ENCODE measurements at places on chromosomes 7 and 10.

- no peak for DNase-seq
These were observed 11.9 kb downstream of the COBL start for GRCh38 chr7:51304729-51305128.

- no peak for DNase-seq
These were observed 135.4 kb downstream of the ST7 start for GRCh38 chr7:117088623-117089194.

GRCh38 chr10:103712898-103713498 lies 142.4 kb downstream of the SH3PXD2A start:
- peak; percentile 83 for DNase-seq

GRCh38 chr7:50069613-50070012 lies 23.4 kb downstream of the ZPBP start:
- no peak for DNase-seq

- no peak for DNase-seq
These were observed 30.1 kb upstream of the KCNMA1 start for GRCh38 chr10:77667426-77668324.

DNA sequence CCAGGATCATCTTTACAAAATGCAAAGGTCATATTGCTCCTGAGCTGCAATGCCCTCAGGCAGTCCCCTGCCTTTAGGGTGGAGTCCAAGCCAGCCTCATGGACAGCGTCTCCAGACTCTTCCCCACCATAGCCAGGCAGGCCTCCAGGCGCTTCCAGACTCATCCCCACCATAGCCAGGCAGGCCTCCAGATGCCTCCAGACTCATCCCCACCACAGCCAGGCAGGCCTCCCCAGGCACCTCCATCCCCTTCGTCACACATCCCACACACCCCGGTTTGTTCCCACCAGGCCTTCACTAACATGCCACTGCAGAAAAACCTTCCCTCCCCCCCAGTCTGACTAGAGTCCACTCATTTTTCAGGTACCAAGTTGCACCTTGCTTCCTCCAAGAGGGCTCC lies 70.1 kb downstream of the PTPRN2 start:
- no peak for DNase-seq

DNA sequence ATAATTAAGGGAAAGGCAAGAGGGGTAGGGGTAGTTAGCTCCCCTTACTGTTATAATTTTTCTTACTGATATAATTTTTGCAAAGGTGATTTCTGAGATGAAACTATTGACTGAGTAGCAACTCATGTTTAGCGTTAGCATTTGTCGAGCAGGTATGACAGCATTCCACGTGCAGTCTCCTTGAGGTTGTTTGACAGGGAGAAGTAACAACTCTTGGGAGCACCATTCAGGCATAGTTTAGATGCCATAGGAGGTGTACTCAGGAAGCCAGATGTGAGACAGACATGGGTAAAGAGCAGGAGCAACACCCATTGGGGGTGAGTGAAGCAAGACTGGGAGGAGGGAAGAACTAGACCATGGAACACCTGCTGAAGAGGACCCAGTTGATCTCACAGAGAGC lies 96.6 kb upstream of the KLF6 start:
- no peak for DNase-seq

GRCh38 chr7:45066409-45066808 lies 22.4 kb downstream of the NACAD start:
- no peak for DNase-seq

DNA sequence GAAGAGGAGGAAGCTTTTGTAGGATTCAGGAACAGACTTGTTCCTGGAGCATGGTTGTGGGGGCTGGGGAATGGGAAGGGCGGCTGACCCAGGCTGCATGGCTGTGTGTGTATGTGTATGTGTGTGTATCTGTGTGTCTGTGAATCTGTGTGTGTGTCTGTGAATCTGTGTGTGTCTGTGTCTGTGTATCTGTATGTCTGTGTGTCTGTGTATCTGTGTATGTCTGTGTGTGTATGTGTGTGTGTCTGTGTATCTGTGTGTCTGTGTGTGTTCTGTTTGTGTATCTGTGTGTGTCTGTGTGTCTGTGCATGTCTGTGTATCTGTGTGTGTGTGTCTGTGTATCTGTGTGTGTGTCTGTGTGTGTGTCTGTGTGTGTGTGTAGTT lies 6.6 kb upstream of the STX1A start:
- no peak for DNase-seq

DNA sequence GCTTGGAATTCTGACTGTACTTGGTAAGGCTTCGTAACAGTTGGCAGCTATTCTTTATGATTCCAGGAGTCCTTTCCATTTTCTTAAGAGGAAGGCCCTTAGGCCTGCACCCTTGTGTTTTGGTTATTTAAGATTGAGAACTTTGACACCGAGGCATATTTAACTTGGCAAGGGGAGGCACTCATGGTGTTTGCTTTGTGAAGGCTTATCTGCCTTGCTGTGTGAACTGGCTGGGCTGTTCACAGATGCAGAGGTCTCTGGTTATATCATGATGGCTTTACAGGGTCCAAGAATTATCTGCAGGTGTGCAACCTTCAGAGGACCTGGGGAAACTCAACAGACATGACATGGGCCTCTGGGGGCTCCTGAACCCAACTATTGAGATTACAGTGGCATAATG lies 833 bp upstream of the PNLIPRP1 start:
- no peak for DNase-seq

- no peak for DNase-seq
These were observed 52.6 kb upstream of the CYP2C8 start for GRCh38 chr10:95121904-95122303.

GRCh38 chr7:86969865-86970264 lies 89.6 kb downstream of the ELAPOR2 start:
- DNase-seq, result no peak

DNA sequence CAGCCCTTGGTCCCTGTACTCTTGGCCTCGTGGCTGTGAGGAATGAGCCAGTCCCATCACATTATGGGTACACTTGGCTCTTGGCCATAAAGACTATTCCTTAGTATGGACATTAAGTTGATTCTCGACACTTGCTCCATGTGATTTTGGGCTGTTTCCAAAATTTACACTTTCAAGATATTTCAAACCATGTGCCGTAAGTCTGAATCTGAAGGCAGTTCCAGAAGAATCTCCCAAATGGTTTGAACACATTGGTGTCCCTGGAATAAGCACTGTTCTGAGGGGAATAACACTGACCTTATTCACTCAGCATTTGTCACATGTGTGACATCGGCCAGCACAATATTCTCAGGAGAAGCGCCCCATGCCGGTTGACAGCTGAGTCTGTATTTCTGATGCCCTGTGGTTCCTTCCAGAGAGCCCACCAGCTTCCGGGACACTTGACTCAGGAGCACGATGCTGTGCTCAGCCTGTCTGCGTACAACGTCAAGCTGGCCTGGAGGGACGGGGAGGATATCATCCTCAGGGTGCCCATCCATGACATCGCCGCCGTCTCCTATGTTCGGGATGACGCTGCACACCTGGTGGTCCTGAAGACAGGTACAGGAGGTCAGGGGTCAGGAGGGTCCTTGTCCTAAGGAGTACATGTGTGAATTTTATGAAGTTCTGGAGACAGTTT lies 24.6 kb downstream of the NACAD start:
- no peak for DNase-seq

DNA sequence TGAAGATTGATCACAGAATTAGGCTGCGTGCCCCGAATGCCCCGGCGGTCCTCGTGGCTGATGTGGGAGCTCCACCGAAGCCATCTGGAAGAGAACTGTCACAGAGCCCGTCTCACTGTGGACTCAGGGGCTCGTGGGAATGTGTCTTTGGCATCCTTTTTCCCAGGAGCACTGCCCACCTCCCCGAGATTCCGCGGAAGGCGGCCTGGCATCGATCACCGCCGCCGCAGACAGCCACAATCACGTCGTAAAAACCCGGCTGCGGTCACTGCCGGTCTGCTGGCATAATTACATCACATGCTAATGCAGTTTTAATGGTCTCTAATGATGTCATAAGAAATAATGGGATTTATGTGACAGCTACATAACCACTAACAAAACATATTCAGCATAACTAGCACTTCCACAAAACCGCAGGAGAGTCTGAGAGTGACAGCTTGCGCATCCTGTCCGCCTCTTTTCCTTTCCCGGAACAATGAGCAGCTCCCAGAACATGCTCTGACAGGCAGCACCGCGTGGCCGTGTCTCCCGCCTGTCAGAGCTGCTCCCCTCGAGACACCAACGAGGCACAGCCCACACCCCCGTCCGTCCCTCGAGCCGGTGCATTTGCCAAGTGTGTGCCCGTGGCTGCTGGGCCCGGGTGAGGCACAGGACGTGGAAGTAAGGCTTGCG lies 490.0 kb downstream of the PTPRN2 start:
- peak; percentile 1 for DNase-seq

DNA sequence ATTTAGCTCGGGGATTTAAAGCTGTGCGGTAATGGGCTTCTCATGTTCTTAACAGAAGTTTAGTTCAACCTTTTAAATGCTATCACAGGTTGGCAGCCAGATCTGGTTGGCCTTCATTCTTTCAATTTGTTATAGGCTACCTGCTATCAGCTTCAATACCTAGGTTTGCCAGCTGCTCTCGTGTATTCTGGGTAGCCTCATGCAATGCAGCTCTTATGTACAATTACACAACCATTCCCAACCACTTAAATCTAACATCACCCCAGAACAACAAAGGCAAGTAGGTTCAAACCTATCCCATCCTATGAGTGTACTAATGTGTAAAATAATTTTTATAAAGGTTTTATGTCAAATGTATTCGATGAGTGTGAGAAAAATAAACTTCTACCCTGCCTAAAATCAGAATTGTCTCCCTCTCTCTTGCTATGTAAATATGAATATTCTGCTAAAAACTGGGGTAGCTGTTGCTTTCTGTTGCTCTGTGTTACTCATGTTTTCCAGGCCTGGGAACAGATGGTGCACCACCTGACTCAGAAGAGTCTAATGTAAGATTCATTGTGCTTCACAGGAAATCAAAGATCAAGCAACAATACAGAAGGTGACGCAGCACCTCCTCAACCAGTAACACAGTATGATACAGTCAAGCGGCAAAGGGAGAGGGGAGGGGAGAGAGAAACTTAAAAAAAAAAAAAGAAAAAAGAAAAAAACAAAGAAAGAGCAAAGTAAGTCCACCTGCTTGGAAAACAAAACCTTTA lies 188.6 kb downstream of the ETV1 start:
- peak; percentile 95 for DNase-seq

DNA sequence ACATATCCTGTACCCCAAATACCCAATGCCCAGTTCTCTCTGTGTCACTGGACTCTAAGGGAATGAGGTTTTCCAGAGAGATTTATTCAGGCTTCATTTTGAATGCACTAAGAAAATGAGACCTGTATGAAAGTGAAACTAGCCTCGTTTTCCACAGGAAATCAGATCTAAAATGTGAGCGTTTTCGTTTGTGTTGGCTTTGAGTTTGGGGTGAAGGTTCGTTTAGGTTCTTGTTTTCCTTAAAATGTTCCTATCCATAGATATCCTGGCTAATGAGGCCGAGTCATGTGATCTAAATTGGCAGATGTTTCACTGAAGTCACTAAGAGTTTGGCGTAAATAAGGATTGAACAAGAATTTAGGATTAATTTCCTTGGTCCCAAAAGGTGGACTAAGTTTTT lies 90.9 kb upstream of the BMPER start:
- peak; percentile 39 for DNase-seq

GRCh38 chr7:107712025-107712424 lies 31.9 kb upstream of the CBLL1 start:
- peak; percentile 25 for DNase-seq

GRCh38 chr10:97207756-97208346 lies 22.1 kb upstream of the SLIT1 start:
- DNase-seq, result no peak

DNA sequence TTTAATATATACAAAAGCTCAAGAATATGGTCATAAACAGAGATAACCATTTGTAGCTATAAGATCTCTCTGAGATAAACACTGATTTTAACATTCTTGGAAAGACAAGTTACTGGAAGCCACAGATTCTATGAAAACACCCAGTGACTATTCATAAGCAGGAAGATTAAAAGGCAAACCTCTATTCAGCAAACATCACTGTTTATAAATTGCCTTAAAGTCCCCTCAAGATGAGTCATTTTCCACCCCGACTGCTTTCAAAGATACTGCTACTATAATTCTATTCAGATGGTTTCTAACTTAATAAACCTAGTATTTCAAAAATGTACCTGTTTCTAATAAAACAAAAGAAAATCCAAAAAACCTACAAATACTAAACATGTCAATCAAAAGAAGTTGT lies 21.0 kb downstream of the TM9SF3 start:
- DNase-seq, result peak; percentile 65

GRCh38 chr10:124074501-124075109 lies 18.8 kb downstream of the CHST15 start:
- no peak for DNase-seq

DNA sequence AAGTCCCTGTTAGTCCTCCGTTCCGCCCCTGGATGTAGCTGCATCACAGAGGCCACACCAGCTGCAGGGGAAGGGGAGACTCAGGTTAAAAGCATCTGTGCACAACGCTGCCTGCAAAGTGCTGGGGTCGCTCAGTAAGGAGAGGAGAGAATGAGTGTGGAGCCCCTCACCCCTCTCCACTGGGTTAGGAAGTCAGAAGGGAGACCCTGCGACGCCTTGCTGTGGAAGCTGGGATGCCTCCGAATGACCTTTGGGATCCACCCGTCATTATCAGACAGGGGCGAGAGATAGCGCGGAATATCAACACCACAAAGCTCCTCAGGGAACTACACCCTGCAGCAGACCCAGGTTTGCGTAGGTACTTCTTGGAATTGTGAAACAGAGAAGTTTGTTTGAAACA lies 167.7 kb upstream of the SHH start:
- no peak for DNase-seq

- DNase-seq, result peak; percentile 3
These were observed 199.6 kb upstream of the HDAC9 start for GRCh38 chr7:18295781-18296423.

GRCh38 chr7:16114633-16115032 lies 306.7 kb downstream of the CRPPA start:
- DNase-seq, result peak; percentile 29

GRCh38 chr7:88539518-88539917 lies 220.0 kb upstream of the ZNF804B start:
- no peak for DNase-seq

DNA sequence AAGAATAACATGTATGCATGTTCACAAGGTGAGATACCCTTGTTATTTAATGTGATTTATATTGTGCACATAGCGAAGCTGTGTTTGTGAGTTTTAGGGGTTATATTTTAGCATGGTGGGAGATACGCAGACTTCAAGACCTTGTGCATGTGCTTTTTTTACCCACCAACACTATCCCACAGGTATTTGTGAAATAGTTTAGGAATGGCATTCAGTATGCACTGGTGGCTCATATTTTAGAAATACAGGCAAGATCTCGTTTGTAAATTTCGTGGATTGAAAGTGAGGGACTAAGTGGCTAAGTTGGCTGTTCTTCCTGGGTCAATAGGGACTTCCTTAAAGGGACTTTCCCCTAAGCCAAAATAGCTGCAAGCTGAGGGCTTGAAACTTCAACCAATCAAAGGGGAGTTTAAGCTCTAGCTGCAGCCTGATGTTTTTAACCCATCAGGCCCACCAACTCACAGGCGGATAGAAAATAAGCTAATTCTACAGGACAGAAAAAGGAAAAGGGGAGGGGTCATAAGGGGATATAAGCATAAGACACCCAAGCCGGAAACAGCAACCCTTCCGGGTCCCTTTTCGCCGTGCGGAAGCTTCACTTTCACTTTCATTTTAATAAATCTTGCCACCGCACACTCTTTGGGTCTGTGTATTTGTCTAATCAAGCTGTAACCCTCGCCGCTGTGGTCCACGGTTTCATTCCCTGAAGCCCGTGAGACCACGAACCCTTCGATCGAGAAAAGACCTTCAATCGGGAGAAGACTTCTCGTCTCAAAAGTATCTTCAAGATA lies 291.0 kb downstream of the GPR158 start:
- no peak for DNase-seq

All from fibroblast of lung (primary cell).